Spleen (tissue), 13 donors: ENCODE measurements at places on chromosomes 6 and 20. TPM values are rescaled to one million over a fixed set of nuclear protein-coding genes. Genes with fewer than 3 reads are reported as not detected.
A peak's percentile ranks its signal among the peaks of the same experiment; 100 is the strongest.

The GSTA2 gene
- total RNA-seq: not detected

The COX4I2 gene
- not detected for total RNA-seq

The LRRC73 gene
- 0.54 TPM for total RNA-seq

The TMEM170B gene
- 7.7 TPM for total RNA-seq

The BMP7 gene
- 0.43 TPM for total RNA-seq

The DCDC2 gene
- not detected for total RNA-seq

The SMPDL3A gene
- 38.1 TPM for total RNA-seq

The NFATC2 gene
- 36.3 TPM for total RNA-seq

The BPIFB2 gene
- not detected for total RNA-seq

The ID4 gene
- total RNA-seq: 16.5 TPM

The CFB gene
- total RNA-seq: 35.8 TPM

DNA sequence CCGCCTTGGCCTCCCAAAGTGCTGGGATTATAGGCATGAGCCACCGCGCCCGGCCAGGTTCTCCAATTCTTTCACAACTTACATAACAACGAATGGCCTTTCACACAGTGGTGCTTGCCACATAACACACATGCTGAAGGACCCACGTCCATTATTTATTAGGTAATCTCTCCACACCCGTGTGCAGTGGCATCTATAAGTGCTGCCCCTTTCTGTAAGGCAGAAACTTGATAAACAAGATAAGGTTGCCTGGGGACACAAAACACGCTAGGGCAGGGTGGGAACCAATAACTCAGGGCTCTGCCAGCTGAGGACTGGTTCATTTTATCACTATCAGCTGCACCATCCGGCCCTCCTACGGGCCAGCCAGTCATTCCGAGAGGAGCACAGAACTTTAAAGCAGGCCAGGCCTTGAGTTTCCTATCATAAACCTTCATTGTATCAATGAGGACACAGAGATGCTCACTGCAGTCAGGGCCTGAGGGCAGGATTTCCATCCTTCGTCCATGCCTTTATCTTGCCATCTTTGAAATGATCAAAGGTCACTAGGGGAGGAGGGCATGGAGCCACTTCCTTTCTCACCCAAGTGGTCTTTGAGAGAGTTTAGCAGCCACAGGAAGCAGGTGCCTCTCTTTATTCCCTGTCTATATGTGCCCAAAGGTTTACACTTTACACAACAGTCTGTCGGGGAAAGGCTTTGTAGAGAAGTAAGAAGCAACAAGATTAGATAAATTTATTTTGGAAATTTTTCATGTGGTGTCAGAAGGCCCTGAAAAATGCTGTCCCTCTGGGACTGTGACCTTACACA, 37.6 kb downstream of the GPLD1 start:
- H3K4me1 ChIP-seq: no peaks in the 10 kb centered on the region
- no peak overlapping the region for H3K4me3 ChIP-seq
- no peaks in the 10 kb centered on the region for H3K36me3 ChIP-seq
- no peak overlapping the region for H3K27ac ChIP-seq
- no peak for DNase-seq

- H3K4me1 ChIP-seq: no peaks in the 10 kb centered on the region
- H3K27ac ChIP-seq: no peak overlapping the region
- no peak for DNase-seq
- no peak overlapping the region for H3K4me3 ChIP-seq
These were observed 124.2 kb downstream of the SLC24A3 start for GRCh38 chr20:19336631-19337030.

- H3K27me3 ChIP-seq: no peaks in the 10 kb centered on the region
- H3K36me3 ChIP-seq: no peaks in the 10 kb centered on the region
- no peaks in the 10 kb centered on the region for H3K4me1 ChIP-seq
- DNase-seq: no peak
- H3K27ac ChIP-seq: no peak overlapping the region
- H3K4me3 ChIP-seq: no peak overlapping the region
These were observed 224.8 kb downstream of the GJA1 start for GRCh38 chr6:121660277-121660676.

DNA sequence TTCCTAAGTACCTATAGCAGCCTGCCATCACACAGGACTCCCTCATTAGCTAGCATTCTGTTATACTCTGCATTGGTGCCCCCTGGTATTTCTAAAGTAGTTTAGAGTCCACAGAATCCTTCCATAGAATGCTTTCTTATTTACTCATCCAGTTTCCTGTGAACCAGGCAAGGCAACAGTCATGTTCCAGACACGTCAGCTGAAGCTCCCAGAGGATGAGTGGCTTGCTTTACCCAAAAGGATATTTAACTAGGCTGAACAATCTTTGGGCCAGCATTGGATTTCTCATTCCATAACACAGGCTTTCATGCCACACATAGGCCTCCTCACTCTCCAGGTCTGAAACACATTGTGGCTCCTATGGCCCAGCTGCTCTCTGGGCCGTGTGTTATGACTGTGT, 203.8 kb upstream of the MAP3K7 start:
- no peak for DNase-seq
- H3K27ac ChIP-seq: no peak overlapping the region
- no peaks in the 10 kb centered on the region for H3K27me3 ChIP-seq
- no peak overlapping the region for H3K4me3 ChIP-seq

GRCh38 chr20:16555754-16556153, 17.5 kb downstream of the KIF16B start:
- no peak for DNase-seq
- no peaks in the 10 kb centered on the region for H3K27me3 ChIP-seq
- no peak overlapping the region for H3K27ac ChIP-seq
- H3K4me3 ChIP-seq: no peak overlapping the region
- H3K4me1 ChIP-seq: no peaks in the 10 kb centered on the region
- no peaks in the 10 kb centered on the region for H3K36me3 ChIP-seq

DNA sequence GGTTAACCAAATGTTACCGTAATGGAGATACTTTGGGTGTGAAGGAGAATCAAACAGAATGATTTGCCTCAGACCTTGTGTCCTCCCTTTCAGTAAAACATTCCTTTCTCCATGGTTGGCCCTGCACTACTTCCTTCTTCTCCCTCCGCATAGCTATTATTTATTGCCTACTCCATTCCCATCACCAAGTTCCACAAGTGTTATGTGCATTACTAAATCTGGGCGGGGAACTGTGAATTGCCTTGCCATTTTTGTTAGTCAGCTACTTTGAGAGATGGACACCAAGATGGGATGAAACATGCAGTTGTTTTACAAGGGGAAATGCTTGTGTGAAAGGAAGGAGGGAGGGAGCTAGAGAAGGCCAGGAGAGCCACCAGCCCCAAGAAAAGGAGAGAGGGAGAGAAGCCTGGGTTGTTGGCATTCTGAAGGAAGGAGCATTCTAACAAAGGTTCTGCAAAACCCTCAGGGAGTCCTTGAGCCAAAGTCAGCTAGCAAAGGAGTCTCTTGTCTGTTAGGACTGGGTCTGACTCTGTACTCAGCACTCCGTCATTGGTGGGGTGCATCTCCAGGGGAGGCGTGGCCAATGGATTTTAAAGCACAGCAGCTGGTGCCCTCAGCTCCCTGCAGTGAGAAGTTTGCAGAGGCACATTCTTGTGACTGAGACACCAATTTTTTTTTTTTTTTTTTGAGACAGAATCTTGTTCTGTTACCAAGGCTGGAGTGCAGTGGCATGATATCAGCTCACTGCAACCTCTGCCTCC, 83.6 kb upstream of the CHD6 start:
- H3K27ac ChIP-seq: no peak overlapping the region
- no peaks in the 10 kb centered on the region for H3K27me3 ChIP-seq
- H3K36me3 ChIP-seq: no peaks in the 10 kb centered on the region
- H3K4me1 ChIP-seq: no peaks in the 10 kb centered on the region

DNA sequence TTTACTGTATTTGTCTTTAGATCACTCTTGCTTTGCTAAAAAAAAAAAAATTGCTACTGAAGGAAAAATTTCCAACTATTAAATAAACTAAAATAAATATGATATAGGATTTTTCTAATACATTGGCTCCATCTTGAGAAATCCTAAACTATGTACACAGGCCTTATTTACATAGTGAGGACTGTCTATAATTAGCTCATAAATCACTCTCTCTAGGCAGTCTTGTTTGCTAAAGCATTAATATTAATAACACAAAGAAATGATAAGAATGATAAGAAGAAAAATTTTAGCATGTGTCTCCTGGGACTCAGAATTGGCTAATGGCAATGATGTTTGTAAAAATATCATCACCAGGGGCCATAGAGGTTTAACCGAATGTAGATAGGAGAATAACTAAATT, 13.3 kb upstream of the CRYBG1 start:
- no peak for DNase-seq
- peaks cover 5% of the 10 kb centered on the region for H3K27me3 ChIP-seq
- no peak overlapping the region for H3K27ac ChIP-seq
- no peaks in the 10 kb centered on the region for H3K36me3 ChIP-seq
- H3K4me1 ChIP-seq: no peaks in the 10 kb centered on the region

GRCh38 chr6:122063076-122063475, 336.4 kb upstream of the HSF2 start:
- H3K27me3 ChIP-seq: no peaks in the 10 kb centered on the region
- no peaks in the 10 kb centered on the region for H3K4me1 ChIP-seq
- no peak overlapping the region for H3K4me3 ChIP-seq
- H3K27ac ChIP-seq: no peak overlapping the region

DNA sequence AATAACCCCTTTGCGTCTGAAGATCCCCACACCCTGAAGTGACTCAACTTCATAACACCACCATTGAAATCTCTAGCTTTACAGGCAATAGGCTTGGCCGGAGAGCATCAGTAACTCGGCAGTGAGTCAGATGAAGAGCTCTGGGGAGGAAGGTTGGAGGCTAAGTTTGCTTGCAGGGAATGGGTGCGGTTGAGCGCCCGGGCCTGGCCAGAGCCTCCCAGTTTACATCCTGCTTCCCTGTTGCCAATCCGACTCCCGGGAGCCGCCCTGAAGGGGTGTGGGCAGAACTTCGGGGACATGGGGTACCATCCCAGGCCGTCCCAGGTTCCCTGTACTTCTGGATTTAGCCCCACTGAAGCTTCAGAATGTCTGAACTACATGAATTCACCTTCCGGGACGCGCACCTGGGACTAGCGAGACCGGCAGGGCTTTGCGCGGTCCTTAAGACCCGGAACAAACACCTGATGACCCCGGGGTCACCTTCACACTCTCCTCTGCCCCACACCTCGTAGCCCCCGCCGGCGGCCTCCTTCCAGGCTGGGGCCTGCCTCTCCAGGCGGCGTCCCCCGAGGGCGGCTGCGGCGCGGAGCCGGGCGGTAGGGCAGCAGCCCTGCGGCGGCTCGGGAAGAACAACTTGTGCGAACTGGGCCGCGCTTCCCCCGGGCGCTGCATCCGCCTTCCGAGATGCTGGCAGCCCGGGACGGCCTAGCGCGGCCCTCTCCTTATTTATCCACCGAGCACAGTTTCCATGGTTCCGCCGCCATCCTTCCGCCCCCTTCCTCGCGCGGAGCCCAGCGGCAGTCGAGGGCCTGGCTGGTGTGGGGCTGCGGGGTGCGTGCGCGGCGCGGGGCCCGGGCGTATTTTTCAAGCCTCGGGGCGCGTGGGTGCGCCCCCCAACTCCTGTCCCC, 56.6 kb upstream of the RREB1 start:
- DNase-seq: peak; percentile 91
- peaks cover 21% of the 10 kb centered on the region for H3K4me1 ChIP-seq
- no peaks in the 10 kb centered on the region for H3K27me3 ChIP-seq
- H3K27ac ChIP-seq: peak overlapping the region; percentile 67

DNA sequence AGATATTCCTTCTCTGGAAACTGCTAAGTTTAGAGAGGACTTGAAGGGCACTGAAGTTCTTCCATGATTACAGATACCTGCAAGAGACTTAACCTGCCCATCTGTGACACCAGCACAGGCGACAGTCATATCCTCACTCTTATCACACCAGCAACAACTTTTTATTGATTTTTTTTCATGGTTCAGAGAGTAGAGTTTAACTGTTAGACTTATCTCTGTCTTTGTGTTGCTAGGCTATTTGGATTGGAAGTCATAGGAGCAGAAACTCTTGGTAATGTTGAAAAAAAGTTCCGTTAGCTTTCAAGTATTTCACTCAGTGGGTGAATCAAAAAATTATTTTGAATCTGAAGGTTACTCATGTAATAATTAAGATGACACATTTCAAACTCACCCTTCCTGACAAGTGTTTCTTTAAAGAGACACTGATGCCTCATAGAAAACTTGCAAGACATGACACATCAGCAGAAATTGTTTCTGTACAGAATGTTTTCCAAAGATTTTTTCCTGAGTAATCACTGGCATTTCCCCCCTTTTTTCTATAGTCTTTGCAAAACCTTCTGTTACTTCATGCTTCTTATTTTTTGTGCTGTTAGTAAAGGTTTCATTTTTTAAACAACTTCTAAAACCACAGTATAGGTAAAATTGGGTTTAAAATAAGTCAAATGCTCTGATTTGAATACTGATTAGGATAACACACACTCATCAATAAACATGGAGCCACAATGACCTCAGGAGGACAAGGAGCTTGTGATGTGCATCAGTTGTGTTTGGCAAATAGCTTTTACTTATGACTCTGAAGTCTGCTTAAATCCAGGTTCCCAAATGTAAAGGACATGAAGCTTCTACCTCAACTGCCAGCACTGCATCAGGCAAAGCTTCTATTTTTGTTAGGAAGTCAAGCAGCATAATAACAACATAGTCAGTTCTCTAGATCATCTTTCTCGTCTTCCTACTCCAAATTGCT, 252.9 kb upstream of the MAN1A1 start:
- no peaks in the 10 kb centered on the region for H3K27me3 ChIP-seq
- H3K36me3 ChIP-seq: no peaks in the 10 kb centered on the region
- H3K4me3 ChIP-seq: no peak overlapping the region
- no peaks in the 10 kb centered on the region for H3K4me1 ChIP-seq
- H3K27ac ChIP-seq: no peak overlapping the region

- H3K4me1 ChIP-seq: no peaks in the 10 kb centered on the region
- no peak overlapping the region for H3K27ac ChIP-seq
- no peaks in the 10 kb centered on the region for H3K27me3 ChIP-seq
- H3K4me3 ChIP-seq: no peak overlapping the region
These were observed 53.9 kb downstream of the GTF2H5 start for GRCh38 chr6:158222066-158222465.

DNA sequence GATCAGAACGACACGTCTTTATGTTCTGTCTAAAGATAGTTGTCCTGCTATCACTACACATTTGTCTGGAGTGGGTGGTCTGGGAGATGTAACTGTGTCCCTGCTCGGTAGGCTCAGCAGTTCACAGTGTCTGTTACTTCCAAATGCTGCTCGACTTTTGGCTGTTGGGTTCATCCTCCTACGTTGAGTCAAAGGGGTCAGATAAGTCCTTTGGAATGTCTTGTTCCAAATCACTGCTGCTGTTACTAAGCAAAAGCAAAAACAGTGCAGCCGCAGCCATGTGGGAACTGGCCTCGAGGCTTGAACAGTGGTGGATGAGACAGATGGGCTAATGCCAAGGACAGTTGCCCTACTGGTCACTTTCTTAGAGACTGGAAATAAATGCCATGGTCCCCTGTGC, 272.2 kb upstream of the MAP3K7 start:
- no peaks in the 10 kb centered on the region for H3K36me3 ChIP-seq
- H3K27ac ChIP-seq: no peak overlapping the region
- H3K27me3 ChIP-seq: no peaks in the 10 kb centered on the region
- no peak overlapping the region for H3K4me3 ChIP-seq

DNA sequence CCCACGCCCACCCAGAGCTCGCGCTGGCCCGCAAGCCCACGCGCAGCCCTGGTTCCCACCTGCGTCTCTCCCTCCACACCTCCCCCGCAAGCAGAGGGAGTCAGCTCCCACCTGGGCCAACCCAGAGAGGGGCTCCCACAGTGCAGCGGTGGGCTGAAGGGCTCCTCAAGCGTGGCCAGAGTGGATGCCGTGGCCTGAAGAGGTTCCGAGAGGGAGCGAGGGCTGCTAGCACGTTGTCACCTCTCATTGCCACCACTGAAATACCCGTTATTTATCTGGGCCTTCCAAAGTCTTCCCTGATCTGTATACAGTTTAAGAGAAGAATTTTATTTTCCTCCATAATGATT, 88.3 kb upstream of the MYLIP start:
- DNase-seq: no peak
- H3K27ac ChIP-seq: no peak overlapping the region
- no peaks in the 10 kb centered on the region for H3K4me1 ChIP-seq
- H3K36me3 ChIP-seq: no peaks in the 10 kb centered on the region
- no peaks in the 10 kb centered on the region for H3K27me3 ChIP-seq
